ENCODE measurements at places on chromosomes 5 and 9.

DNA sequence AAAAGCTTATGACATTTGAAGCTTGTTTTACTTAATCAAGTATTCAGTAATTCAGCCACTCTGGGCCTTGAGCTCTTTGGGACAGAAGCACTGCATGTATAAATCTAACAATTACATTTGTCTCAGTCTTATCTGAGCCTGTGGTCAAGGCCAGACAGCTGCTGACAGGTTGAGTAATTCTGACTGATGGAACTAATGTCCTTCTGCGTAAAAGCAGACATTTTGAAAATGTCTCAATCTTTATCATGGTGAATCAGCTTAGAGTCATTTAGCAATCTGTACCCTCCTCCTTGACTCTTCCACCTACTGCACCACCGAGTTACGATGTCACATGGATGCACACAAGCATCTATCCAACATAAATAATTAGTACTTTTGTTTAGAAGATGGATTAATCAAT lies 400.0 kb downstream of the ARRDC3 start:
- DNase-seq = no peak

- no peak for DNase-seq
Observed at GRCh38 chr9:88723751-88724150, 188.8 kb downstream of the NXNL2 start.

DNA sequence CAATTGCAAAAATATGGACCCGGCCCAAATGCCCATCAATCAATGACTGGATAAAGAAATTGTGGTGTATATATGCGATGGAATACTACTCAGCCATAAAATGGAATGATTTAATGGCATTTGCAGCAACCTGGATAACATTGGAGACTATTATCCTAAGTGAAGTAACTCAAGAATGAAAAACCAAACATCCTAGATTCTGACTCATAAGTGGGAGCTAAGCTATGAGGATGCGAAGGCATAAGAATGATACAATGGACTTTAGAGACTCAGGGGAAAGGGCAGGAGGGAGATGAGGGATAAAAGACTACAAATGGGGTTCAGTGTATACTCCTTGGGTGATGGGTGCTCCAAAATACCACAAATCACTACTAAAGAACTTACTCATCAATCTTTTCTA lies 247.6 kb upstream of the FBXL7 start:
- no peak for DNase-seq

DNA sequence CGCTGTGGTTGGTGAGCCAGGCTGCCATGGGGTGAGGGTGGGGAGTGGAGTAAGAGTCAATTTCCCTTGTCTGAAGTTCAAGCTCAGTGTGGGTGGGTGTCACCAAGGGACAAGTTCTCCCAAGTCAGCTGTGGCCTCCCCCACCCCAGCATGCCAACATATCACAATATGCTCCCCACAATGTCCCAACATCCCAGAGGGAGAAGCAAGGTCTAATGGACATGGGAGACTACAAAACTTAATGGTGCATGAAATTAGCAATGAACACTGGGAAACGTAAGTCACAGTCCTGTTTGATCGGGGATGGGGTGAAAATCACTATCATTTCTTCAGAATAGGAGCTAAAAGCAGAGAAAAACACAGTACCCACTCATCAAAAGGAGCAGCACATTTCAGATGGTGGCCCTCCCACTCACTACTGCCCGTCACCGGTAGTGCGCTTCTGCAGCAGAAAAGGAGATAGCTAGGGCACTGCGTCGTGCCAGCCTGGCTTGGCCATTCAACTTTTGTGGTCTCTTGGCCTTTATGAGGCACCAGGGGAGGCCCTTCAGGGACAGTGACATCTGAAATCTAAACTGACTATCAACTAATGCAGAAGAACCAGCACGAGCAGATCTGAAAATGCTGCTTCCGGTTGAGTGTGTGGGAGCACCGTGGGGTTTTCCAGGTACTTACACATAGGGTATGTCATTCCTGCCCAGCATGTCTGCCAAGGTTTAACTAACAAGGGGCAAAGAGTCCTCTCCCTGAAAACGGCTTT lies 20.5 kb upstream of the NDFIP1 start:
- no peak for DNase-seq
